ENCODE measurements at places on chromosomes 5 and 9.

- no peak for DNase-seq
Observed at GRCh38 chr5:50595199-50595598, 71.2 kb upstream of the PARP8 start.

DNA sequence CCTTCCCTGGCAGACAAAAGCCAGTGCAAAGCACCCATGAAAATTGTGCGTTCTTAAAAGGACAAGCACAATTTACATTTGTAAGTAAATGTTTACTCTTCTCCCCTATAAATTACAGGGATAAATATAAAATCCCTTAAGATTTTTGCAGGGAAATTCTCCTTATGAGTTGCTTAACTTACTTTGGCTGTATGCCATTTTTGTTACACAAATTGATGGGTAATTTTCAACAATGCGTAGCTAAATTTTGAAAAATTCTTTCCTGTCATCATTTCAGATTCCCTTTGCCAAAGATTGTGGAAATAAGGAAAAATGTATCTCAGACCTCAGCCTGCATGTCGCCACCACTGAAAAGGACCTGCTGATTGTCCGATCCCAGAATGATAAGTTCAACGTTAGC lies 64.2 kb upstream of the ITGA2 start:
- no peak for DNase-seq

DNA sequence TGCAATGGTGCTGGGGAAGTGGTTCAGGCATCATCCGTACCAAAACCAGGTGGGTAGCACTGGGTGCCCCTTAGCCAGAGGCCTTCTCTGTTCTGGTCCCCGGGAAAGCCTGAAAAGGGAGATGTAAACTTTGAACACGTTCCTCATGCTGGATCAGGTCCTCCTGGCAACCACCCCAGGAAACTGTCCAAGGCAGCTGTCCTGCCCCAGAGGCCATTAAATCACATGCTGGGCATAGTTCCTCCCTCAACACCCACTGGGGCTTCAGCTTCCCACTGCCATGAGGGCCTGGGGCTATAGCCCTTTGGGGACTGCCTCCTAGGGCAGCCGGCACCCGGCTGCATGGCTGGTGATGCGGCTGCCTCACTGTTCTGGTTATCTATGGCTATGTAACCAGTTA lies 228.9 kb upstream of the MVB12B start:
- DNase-seq, result no peak

GRCh38 chr9:121567500-121568342 lies 68.1 kb upstream of the GGTA1 start:
- no peak for DNase-seq

GRCh38 chr9:114450181-114450580 lies 55.1 kb downstream of the WHRN start:
- no peak for DNase-seq

DNA sequence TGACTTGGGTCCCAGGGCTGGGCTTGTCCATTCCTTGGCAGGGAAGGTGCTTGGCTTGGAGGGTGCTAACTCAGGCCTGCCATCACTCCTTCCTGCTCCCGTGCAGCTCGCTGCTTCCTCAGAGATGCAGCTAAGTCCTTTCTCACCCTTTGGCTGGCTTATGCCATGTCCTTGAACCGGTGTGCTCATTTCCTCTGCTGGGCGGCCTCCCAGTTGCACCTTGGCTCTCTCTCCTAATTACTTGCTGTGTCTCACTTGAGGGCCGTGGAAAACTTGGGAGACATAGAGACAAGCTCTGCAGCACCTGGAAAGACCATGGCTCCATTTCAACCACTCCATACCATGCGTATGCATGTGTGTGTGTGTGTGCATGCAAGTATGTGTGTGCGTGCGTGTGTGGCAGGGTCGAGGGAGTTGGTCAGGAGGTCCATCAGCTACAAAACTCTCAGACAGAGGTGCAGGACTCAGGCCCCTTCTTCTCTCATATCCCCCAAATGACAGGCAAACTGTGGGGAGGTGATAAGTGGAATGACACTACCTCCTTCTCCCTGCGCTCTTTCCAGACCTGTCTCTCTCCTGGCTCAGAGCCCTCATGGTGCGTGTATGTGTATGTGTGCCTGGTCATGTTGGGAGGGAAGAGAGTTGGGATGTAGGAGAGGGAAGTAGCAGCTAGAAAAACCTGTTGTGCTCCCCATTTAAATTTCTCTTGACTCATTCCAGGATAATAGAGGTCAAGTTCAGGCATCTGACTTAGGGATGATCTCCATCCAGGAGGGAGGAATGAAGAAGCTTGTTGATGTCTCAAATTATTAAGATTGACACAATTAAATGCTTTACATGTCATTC lies 17.6 kb upstream of the MTMR12 start:
- DNase-seq, result no peak

DNA sequence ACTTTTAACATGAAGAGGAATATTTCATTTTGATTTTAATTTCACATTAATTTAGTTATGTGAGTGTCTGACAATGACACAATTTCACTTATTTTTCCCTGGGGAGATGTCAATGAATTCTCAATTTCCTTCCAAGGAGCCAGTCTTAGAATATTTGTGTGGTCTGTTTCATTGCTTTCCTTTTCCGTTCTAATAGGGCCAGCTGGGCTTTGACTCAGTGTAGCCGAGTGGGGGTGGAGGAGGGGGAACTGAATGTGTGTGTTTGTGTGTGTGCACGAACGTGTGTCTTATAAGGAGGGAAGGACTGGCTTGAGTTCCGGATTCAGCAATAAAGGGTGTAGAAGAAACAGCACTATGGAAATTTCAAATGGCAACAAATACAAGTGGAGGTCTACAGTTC lies 100.0 kb downstream of the BASP1 start:
- no peak for DNase-seq

DNA sequence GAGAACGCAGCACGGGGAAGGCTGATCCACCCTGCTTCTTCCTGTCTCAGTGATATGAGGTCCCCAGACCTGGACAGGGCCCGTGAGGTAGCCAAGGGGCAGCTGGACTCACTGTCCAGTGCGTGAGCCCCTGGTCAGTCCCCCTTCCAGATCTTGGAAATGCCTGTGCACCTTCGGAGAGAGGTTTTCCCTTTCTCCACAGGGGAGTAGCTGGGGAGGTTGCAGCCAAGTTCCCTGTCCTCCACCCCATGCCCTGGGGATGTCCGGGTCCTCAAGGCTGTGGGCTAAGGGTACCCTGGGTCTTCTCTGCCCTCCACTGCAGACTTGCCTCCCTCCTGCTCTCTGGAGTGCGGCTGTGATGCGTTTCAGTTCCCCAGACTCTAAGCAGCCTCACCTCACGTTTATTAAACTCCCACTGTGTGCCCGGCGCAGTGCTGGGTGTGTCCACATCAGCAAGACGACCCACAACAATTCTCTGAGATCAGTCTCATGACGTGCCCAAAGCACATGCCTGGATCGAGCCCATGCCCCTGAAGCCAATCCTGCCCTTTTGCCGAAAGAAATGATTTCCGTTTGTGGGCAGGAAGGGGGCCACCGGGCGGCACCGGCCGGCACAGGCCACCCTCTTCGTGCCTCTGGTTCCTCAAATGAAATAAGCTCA lies 101.3 kb upstream of the PHYKPL start:
- no peak for DNase-seq

- DNase-seq, result no peak
Observed at GRCh38 chr9:2615497-2615896, 6.1 kb upstream of the VLDLR start.

Data from stimulated activated CD4-positive, alpha-beta T cell treated with anti-CD3 and anti-CD28 coated beads, TNF-alpha, amount 100 ng/mL, for 1 hour (primary cell).